ENCODE measurements at places on chromosomes 12 and 14.

GRCh38 chr14:100102156-100102785, 37.0 kb downstream of the EVL start:
- DNase-seq = no peak

- DNase-seq = no peak
Measured at GRCh38 chr12:52175371-52176350, 16.2 kb downstream of the KRT80 start.

DNA sequence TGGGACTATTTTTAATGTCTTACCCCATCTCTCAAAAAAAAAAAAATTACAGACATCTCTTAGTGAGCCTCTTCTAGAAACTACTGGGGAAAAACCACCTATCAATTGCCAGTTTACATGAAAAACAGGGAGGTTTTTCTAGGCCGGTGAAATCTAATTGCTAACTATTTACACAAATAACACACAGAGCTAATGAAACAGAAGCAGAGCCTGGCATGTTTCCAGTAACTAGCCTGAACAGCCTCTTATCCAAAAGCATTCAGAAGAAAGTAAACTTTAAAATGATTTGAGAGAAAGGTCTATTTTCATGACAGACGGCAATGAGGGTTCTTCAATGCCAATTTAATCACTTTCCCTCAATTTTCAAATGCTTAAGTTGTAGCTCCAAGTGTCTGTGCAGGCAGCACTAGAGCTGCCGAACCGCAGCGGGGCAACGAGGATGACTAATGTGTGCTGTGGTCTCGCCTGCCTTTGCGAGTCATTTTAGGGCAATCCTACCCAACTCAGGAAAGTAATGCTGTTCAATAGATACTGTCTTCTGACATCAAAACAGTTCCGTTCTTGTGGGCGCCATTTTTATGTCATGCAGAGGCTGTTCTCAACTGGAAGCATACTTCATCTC, 84.6 kb downstream of the SETD3 start:
- DNase-seq = no peak

DNA sequence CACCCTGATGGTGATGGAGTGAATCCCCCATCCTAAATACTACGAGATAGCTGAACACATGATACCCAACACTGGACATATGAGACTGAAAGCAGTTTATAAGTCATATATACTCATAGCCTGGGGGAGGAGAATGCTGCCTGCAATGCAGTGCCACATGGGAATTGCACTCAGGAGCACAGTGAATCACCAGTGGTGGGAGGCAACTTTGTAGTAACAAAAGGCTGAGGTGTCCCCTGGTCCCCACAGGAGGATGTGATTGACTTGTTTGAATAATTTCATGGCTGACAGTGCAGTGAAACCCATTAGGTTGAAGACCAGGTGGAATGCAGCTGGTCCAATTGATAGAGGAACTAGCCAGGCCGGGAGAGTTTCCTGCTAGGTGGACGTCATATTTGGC, 20.2 kb downstream of the CCDC38 start:
- no peak for DNase-seq

GRCh38 chr14:47507861-47508260, 167.5 kb downstream of the MDGA2 start:
- no peak for DNase-seq

DNA sequence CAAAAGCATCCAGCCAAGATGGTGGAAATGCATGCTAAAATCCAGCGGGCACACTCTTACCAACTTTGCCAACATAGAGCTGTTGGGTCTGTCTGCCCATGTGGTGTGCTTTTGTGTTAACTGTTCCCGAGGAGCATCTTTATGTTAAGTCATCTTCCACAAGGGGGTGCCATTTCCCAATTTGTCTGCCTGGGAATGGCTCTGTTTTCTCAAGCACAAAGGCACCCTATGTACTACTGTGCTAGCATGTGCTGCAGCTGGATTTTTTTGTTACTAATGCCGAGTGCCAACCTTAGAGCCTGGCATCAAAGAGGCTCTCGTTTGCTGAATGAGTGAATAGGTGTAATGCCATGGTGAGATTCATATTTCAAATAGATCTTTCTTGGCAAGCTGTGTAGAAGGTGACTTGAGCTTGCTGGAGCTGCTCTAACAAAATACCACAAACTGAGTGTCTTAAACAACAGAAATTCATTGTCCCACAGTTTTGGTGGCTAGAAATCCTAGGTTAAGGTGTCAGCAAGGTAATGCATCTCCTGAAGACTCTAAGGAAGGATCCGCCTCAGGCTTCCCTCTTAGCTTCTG, 74.3 kb downstream of the TRHDE start:
- DNase-seq = no peak

- no peak for DNase-seq
Measured at GRCh38 chr12:101906226-101906625, 28.8 kb downstream of the DRAM1 start.

GRCh38 chr12:10466311-10466710, 13.1 kb upstream of the KLRC1 start:
- DNase-seq = no peak

DNA sequence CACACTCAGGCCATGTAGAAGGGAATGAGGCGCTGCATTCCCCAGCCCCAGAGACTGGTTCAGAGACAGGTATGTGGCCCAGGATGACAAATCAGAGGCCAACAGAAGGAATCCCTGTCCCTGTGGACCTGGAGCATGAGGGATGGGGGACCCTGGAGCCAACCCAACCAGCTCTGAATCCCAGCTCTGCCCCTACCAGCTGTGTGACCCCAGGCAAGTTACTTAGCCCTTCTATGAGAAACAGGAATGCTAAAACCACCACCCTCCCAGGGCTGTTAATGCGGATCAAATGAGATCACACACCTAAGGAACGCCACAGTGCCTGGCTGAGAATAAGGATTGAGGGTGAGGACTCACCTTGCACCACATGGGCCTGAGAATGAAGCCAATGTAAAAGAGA, 15.6 kb downstream of the ITPK1 start:
- no peak for DNase-seq

GRCh38 chr12:90120627-90121026, 412.0 kb upstream of the ATP2B1 start:
- no peak for DNase-seq

DNA sequence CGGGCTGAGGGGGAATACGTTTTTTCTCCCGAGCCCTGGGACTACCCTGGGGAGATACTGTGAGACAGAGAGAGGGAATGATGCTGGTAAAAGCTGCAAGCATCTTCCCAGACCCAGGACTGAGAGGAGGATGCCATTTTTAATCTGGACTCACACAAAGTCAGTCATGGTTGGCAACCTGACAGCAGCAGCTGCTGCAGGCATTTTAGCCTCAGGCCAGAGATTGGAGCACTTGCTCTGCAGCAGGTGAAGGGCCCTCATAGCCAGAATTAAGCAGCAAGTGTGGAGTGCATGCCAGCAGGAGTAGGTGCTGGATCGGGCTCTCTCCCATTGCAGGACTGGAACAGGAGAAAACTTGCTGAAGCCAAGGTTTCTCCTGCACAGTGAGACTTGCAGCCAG, 361.1 kb upstream of the CLEC14A start:
- DNase-seq = no peak

DNA sequence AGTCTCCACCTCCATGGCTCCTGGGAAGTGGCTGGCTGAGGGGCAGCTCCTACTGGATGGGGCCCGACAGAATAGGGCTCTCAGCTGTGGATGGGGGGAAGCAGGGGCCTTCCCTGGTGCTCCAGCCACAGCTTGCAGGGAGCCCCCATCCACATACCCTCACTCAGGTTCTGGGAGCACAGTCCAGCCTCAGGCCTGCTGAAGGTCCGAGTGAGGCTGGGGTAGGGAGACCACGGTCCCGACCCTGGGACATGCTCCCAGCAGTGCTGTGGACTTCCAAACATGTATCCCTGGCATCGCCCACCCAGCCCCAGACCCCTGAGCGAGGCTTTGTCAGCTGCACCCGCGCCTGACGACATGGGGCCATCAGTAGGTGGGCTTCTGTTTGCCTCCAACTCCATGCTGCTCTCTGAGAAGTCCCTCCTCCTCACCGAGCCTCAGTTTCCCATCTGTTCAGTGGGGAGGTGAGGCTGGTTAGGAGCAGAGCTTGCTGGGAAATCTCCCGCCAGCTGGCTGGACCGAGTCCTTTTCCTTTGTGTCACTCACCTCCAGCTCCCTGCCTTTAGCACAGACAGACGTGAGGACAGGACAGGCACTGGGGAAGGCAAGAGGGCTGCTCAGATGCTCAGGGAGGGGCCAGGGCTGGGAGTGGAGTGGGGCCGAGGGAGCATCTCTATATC, 9.1 kb upstream of the ATG101 start:
- no peak for DNase-seq
